ENCODE measurements at places on chromosomes 3 and 15.

DNA sequence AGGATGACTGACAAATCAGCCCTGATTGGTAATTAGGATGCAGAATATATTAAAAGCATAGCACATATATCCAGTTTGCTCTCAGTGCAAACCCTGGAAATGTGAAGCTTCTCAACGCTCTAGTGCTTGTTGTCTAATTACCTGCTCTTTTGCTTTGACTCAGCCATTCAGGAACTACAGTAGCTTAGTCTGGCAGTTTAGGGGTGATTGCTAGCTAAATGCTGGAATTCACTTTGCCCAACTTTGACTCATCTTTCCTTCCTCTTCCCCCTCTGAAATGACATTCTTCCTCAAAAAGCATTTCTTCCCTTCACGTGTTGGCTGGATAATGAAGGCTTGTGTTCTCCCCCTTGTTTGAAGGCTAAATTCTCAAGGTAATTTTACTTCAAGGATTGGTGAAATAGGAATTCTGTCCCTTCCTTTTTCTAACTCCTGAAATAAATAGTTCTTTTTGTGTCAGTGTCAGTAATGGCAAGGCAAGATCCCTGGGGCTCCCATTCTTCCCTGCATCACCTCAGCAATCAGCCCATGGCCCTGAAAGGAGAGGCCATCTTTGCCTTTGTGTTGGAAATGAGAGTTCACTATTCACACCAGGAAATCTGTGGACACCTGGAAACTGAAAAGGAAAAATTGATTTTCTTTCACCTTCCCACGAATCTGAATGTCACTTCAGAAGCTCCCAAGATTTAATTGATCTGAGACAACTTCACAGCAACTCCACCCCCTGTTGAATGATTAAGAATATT is 103.6 kb downstream of the ECT2 start:
- DNase-seq: no peak

DNA sequence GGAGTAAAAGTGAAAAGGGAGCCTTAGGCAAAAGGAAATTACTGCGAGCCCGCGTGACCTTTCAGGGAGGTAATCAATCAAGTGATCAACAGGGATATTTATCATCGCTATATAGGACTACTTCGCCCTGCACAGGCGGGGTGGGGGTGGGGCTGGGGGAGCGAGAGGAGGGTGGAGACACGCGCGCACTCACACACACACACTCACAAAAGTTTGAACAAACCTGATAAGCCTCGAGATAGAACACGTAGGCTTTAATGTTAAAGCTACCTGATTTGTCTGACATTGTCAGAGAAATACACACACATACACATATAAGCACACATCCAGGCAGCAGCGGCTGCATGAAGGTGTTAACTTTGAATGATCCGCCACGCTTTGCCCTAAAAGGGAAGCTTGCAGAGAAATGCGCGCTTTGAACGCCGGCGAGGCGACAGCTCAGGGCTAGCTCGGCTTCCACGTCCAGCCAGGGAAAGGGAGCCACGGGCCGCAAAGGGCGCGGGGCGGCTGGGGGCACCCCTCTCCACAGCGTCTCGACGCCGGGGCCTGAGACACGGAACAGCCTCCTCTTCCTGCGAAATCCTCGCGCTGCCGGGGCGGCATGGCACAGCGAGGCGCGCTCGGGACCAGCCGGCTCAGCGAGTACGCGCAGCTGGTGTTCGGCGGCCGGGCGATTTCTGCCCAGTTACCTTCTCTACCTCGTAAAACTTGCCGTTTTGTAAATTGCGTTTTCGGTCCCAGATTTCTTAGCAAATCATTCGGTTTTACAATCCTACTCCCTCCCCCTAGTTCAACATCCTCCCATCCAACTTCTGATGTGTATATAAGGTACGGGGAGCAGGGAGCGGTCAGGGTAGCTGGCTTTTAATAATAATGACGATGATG is 4.8 kb upstream of the MECOM start:
- DNase-seq: no peak

DNA sequence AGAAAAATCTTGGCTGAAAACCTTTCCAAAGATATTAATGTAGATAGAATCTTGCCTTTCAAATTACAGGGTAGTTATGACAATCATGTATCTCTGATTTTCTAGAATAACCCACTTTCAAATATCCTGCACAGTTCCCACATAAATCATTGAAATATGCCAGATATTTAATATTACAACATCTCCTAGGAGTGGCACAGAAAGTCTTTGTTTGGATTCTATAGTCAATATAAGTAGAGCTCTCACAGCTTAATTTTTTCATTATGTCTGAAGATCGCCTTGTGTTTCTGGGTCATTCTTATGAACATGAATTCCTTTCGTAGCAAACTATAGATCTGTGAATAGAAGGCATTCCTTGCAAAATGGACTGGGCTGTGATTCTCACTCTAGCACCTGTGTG is 5.0 kb downstream of the RARB start:
- DNase-seq: no peak

DNA sequence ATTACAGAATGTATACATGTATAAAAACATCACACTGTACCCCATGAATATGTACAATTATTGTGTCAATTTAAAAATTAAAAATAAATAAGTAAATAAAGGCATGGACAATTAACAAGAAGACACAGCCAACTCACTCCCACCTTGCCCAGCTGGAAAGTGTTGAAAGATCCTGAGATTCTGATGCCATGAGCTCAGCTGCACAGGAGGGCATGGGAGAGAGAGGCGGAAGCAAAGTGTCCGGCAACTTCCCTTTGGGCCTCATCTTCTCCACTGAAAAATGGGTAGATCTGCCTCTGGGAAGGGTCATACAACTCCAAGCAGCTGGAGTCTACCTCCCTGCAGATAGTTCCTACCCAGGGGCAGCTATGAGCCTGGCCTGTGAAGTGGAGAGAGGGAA is 277.3 kb downstream of the UACA start:
- no peak for DNase-seq

- DNase-seq: peak; percentile 52
These were observed 43.0 kb upstream of the TLE3 start for GRCh38 chr15:70140543-70141375.

GRCh38 chr3:49794431-49794830 is 5.2 kb downstream of the CDHR4 start:
- DNase-seq: no peak

All from iPS DF 19.7 (cell line).